C1 segment of cervical spinal cord (tissue), 14 donors: ENCODE measurements at places on chromosomes 4 and X.
A peak's percentile ranks its signal among the peaks of the same experiment; 100 is the strongest.

- DNase-seq = no peak
Observed at GRCh38 chrX:103513067-103513466, 6.2 kb downstream of the RAB40A start.

GRCh38 chrX:19731307-19731820, 156.0 kb downstream of the SH3KBP1 start:
- DNase-seq = no peak

DNA sequence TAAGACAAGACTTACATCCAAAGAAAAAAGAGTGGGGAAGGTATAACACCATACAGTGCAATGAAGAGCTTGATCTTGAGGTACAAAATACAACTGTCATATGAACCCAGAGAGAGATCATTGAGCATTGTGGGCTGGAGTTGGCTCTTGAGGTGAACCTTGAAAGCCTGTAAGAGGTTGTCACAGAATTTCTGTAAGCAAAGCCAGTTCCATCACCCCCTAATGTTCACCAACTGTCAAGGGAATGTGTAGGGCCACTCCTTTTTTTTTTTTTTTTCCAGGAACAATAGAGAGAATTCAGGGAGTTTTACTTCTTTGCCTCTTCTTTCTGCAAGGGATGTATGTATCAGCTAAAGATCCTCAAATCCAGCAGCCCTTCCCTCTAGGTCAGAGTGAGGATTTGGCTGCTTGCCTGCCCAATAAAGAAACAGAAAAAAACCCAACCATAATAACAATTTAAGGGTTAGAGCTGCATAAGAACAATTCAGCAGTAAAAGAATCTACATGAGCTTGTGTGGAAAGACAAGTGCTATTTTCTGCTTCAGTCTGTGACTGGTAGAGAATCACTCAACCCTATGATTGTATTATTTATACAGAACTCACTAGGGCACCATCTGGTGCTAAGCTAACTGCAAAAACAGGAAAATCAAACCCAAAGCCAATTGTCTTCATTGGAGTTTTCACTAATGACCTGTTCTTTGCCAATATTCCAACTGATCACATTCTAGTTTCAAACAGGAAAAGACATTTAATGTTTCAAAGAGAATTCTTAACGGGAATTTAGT, 217.5 kb upstream of the TEX13C start:
- DNase-seq = no peak

- no peak for DNase-seq
Observed at GRCh38 chrX:31603411-31604120, 531.7 kb upstream of the FTHL17 start.

- no peak for DNase-seq
Observed at GRCh38 chr4:80206521-80207171, 9.3 kb downstream of the PRDM8 start.

DNA sequence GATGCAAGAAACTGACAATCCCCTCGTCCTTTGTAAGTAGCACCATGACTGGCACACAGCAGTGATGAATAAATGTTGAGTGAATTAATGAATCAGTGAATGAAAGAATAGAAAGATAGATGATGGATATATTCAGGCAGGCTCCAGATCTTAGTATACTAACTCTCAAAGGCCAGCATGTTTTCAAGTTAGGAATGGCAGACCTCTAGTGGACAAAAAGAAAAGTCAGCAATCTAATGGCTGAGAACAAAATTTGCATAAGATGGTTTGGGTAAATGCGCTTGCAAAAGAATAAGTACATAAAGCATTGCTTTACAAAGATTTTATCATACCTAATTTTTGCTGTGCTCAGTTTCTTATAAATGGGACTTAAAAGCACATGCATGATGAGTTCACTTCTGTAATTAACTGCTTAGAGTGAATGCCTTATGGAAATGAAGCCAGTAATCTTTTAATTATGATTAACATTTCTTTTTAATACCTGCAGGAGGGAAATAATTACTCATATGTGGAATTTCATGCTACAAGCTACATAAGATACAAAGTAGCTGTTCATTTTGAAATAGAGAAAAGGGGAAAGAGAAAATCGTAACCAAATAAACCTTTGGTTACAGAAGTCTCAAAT, 126.9 kb upstream of the GPRIN3 start:
- DNase-seq = no peak

DNA sequence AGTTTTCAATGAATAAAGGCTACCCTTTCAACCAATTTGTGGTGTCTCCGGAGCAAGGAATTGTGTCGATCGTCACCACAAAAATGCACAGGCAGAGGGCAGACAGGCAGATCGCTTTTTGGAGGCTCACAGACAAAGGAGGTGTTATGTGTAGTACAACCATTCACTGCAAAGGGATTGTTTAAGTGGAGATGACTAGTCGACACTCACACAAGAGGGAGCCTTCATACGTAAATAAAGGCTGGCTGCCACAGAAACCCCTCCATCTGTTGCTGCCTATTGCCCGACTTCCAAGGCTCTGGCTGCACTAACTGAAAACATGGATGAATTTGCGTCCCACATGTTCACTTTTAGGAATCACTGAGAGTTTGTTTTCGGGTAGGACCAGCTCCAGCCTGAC, 281.1 kb downstream of the NKX6-1 start:
- DNase-seq = no peak

- DNase-seq = no peak
Observed at GRCh38 chr4:20901851-20902250, 201.6 kb downstream of the PACRGL start.

DNA sequence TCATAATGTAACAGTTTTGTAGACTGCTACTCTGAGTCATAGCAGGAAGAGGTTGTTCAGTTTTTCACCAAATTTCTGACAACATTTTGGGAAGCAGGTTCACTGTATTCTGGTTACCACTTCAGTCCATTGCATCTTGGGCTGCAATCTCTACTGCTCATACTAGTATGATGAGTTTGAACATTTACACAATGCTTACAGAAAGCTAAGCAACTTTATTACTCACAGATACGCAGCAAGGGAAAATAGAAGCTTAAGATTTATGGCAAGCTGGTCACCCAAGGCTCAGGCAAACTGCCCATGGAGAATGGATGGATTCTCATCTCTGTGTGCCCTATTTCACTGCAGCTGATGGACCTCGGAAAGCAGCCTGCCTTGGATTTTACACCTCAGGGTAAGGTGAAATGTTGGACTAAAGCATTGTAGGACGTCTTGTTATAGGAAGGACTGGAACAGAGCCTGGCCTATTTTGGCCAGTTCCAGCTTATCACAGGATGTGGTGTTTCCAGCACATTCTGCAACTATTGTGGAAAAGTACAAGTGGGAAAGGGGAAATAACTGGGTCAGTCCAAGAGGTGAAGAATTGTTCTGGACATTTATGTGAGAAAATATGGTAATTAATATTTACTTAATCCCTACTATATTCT, 887.1 kb upstream of the AGA start:
- DNase-seq = peak; percentile 1

GRCh38 chrX:46328133-46328532, 217.1 kb downstream of the ZNF674 start:
- no peak for DNase-seq

DNA sequence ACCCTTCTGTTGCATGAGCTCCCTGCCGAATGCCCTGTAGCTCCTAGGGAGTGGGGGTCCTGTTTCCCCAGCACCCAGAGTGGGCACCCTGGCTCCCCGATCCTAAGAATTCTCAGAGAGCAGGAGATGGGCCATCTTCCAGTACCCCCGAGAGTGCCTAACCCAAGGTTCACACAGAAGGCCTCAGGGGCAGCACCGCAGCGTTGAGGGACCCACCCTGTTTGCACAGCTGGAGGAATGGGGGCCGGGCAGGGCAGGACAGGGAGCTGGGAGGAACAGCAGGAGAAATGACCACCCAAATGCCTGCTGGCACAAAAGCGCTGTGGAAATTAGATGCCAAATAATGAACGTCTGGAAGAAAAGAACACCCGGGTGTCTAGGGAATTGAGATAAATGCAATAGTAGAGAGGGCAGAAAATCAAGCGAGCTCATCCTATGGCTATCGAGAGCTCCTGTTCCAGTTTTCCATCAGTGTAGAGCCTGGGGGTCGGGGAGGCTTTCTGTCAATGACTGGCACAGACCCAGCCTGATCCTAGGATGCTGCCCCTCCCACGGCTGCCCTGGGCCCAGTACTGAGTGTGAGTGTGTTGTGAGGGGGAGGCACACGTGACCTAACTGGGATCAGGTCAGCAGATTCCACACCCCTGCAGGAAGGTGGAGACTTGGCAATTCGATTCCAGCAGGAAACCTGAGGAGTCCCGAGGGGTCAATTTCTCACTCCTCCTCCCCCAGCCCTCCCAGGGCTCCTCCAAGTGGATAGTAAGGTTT, 25.7 kb downstream of the SEPTIN6 start:
- no peak for DNase-seq

DNA sequence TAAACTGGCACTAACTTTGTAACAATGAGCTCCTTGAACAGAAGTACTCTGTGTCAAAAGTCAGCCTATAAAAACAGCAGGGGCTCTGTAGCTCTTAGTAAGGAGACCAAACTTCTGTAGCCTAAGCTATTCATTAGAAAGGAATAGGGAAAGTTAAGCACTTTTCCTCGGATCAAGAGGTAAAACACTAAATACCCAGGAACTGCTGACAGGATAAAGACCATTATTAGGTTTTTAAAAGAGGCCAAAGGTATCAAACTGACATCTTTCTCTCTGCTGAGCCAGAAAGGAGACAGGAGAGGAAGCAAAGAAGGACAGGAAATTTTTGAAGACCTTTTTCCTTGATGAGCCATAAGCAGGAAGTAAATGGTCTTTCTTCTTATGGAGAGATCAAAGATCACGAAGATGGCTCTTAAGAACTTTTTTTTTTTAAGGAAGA, 31.9 kb downstream of the ANAPC10 start:
- DNase-seq = no peak

GRCh38 chr4:63430105-63430504, 979.1 kb downstream of the TECRL start:
- DNase-seq = no peak

- no peak for DNase-seq
Observed at GRCh38 chr4:31647786-31648185, 927.6 kb downstream of the PCDH7 start.

DNA sequence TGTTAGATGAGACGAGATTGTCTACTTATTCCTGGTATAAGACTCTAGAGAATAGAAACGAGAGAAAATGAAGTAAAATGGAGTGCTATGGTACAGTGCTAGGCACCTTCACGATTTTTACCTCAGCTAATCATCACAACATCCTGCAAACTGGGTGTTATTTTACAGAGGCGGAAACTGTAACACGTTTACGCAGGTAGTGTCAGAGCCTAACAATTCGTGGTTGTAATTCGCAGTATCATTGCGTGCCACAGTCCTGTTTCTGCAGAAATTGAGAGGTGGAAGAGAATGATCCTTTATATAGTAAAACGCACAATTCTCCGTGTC, 383 bp upstream of the TBC1D19 start:
- DNase-seq = no peak

DNA sequence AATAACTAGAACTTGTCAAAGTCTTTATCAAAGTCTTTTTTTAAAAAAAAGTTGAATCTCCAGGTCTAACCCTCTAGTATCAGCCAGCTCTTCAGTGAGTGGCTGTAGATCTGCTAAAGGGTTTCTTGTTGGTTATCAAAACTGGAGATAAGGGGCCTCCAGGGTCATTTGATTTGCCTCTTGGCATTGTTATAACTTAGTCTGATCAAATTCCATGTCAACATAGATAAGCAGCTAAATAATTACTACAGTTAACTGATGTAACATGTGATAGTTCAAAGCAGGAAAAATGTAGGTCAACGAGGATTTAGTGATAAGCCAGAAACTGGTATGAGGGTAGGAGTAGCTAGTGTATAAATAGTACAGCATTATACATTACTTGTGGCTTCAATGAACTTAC, 465.1 kb downstream of the PDHA2 start:
- DNase-seq = no peak

DNA sequence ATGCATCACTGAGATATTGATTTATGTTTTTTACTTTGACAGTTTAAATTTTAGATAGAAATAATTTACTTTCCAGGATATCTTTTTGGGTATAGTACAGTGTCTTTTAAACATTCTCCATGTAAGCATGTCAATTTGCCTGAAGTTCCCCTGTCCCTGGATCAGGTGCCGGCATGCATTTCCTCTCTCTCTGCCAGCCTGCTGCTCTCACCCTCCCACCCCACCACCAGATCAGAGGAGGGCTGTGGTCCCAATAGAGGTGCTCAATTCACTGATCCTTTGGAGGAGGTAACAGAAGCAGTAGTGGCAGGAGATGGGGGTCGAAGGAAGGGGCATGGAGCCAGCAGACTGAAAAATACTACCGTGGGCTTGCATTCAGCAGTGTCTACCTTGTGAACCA, 28.3 kb upstream of the DSPP start:
- no peak for DNase-seq

GRCh38 chr4:3640587-3640962, 108.4 kb upstream of the LRPAP1 start:
- no peak for DNase-seq

DNA sequence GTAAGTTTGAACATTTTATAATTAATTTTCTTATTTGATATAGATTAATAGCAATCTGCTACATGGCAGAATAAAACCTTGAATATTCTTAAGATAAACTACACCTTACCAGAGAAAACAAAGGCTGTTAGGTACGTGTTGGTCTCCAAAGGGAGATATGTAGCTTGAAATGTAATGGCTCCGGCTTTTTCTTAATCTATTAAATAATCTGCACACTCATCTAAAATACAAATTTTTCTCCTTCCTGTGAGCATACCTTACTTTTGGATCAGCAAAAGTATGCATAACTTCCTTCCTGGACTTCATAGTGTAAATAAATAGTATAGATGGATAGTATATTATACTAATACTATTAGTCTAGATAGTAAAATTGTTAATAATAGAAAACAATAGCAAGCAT, 141.3 kb downstream of the JADE1 start:
- DNase-seq = no peak

DNA sequence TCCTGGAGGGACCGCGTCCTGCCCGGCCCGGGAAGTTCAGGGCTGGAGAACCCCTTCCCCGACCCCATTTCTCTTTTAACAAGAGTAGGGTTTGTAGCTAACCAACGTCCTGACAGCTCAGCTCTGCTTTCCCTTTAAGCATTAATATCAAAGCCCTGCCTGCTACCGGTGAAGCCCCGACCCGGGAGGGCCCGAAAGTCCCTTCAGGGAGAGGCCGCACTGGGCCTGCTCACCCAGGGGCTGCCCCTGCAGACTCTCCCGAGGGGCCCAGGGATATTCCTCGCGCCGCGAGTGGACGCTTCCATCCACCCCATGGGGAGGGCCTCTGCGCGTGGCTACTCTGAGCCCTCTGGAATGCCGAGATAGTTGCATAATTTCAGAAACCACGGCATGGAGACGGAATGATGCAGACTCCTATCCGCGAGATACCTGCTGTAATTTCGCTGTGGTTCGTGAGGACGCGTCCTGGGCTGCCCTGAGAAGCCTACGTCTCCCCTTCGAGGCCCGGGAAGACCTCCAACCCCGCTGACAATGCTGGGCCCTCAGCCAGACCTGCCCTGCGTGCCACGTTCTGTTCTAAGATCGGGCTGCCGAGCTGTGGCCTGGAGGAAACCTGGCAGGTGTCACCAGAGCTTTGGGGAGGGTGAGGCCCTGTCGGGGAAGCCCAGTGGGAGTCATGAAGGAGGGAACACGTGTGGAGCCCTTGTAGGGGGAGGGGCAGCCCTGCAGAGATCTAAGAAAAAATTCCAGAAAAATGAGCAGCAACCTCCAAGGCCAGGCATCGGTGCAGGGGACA, 999 bp upstream of the CTBP1 start:
- DNase-seq = no peak
